ENCODE measurements at places on chromosomes 3 and 15. TPM values are rescaled to one million over a fixed set of nuclear protein-coding genes. Genes with fewer than 3 reads are reported as not detected.

Gene CRABP1
- total RNA-seq, result 116 TPM

DNA sequence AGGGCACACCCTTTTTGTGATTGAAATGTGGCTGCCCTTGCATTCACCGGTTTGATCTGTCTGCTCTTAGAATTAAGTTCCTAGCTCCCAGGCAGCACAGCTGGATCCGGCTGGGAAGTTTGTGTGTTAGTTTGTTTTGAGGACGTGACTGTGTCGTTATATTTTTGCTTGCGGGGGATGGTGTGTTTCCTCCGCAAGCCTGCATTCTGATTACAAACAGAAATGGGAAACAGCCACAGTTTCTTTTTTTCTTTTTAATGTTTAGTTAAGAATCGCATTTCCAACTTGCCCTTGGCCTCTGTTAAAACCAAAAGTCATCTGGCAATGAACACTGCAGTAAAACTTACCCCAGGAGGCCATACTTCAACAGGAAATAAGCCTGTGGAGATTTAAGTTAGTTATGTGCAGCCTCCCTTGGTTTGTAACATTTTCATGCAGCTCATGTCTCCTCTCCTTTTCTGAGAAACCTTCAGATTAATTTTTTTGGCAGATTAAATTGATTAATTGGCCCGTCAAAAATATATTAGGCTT, 888 bp downstream of the TMOD3 start:
- H3K4me1 ChIP-seq, result peaks cover 7% of the 10 kb centered on the region
- no peak for DNase-seq
- H3K36me3 ChIP-seq, result no peaks in the 10 kb centered on the region

Gene ACTRT3
- total RNA-seq, result not detected

Gene IQCF5
- total RNA-seq, result not detected

DNA sequence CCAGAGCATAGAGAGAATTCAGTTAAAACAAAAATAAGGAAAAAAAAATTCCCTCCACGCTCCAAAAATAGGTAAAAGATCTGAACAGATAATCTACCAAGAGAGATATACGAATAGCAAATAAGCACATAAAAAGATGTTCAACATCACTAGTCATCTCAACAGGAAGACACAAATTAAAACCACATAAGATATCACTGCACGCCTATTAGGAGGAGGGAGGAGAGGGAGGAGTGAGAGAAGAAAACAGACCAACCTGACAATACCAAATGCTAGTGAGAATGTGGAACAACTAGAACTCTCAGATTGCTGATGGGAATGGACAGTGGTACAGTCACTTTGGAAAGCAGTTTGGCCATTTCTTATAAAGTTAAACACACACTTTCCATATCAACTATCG, 212.5 kb downstream of the FMN1 start:
- DNase-seq, result no peak
- no peaks in the 10 kb centered on the region for H3K27me3 ChIP-seq
- no peaks in the 10 kb centered on the region for H3K4me1 ChIP-seq

DNA sequence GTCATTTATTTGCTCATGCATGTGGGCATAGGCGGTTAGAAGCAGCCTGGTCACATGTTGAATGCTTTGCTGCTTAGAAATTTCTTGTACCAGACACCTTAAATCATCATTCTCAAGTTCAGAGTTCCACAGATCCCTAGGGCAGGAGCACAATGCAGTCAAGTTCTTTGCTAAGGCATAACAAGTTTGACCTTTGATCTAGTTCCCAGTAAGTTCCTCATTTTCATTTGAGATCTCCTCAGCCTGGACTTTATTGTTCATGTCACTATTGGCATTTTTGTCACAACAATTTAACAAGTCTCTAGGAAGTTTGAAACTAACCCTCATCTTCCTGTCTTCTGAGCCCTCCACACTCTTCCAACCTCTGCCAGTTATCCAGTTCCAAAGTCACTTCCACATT, 22.8 kb downstream of the HGD start:
- H3K36me3 ChIP-seq, result no peaks in the 10 kb centered on the region
- no peaks in the 10 kb centered on the region for H3K4me1 ChIP-seq
- H3K4me3 ChIP-seq, result no peak overlapping the region
- H3K27me3 ChIP-seq, result no peaks in the 10 kb centered on the region
- H3K27ac ChIP-seq, result no peak overlapping the region

Gene CAV3
- not detected for total RNA-seq

All from Caco-2 (cell line).